ENCODE measurements at places on chromosomes 1 and 21.

GRCh38 chr1:14363036-14363590, 235.4 kb upstream of the KAZN start:
- DNase-seq = no peak

GRCh38 chr1:77624102-77624501, 58.4 kb downstream of the ZZZ3 start:
- DNase-seq = no peak

DNA sequence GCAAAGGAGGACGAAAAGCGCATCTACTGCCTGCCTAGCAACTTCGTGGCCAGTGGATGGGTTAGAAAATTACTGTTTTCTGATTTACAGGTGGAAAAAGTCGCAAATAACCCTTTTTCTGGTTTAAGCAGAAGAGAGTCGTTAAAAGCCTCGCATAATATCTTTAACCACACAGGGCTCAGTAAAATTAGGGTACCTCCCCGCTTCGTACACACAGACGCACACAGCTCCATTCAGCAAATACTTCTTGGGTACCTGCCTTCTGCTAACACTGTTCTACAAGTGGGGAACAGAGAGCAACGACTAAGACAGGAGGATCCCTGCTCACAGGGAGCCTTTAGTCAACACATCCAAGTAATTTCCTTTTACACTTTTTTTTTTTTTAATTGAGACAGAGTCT, 704 bp downstream of the ALG6 start:
- no peak for DNase-seq

DNA sequence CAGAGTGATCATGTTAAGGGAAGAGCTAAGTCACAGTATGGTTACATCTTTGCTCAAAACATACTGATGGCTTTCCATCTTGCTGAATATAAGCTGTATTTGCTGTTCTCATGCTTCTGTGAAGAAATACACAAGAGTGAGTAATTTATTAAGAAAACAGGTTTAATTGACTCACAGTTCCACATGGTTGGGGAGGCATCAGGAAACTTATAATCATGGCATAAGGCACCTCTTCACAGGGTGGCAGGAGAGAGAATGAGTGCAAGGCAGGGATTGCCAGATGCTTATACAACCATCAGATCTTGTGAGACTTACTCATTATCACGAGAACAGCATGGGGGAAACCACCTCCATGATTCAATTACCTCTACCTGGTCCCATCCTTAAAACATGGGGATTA, 24.4 kb upstream of the RGS5 start:
- no peak for DNase-seq

DNA sequence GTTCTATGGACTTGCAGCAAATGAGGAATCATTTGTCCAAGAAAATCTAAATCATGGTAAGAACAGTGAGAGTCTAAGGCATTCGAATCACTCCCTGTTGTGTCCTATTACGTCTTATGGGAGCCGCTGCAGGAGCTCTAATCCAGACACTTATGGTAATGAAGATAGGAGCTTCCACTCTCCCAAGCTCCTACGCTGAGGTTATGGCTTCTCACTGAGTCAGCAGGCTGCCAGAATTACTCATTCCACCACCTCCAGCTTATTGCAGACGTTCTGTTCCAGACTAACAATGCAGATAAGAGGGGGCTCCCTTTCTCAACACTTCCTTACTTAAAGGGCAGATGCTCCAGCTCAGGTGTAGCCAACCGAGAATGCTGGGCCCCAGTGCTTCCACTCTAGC, 212.6 kb downstream of the GREM2 start:
- DNase-seq = no peak

DNA sequence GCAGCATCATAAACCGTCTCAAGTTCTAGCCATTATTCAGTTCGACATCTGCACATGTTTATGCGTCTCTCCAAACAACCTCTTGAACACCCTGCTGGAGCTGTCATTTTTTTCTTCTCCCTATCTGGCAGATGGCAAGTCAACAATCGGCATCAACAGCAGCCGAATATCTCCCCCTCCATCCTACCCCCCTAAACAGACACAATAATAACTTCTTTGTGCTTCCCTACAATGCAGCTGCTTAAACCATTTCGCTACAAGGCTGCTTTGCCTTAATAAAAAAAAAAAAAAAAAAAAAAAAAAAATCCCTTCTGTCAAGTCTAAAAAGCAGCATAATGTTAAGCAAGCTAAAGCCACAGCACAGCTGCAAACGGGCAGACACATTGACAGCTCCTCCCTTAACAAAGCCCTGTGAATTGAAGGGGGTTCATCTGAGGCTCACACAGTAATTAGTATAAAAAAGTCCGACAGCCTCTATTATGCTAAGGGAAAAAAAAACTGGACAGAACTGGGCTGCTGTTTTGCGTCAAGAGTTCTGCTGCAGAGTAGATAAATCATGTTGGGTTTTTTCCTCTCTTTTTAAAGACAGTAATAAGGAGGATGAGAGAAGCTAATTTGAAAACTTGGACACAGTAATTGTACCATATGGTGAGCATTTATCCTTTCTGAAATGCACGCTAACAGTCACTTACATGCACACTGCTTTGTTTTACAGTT, 136.4 kb downstream of the AKT3 start:
- no peak for DNase-seq

DNA sequence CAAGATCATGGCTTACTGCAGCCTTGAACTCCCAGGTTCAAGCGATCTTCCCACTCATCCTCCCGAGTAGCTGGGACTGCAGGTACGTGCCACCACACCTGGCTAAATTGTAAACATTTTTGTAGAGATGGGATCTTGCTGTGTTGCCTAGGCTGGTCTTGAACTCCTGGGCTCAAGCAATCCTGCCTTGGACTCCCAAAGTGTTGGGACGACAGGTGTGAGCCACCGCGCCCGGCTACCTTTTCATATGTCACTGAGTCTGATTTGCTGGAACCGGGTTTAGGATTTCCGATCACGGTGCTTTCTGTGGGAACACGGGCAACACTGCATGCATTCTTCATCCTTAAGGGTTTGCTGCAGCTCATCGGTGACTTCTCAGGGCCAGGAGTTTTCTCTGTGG, 32.2 kb upstream of the PCBP3 start:
- DNase-seq = no peak

- DNase-seq = no peak
These were observed 153.8 kb downstream of the NTNG1 start for GRCh38 chr1:107294686-107295085.

DNA sequence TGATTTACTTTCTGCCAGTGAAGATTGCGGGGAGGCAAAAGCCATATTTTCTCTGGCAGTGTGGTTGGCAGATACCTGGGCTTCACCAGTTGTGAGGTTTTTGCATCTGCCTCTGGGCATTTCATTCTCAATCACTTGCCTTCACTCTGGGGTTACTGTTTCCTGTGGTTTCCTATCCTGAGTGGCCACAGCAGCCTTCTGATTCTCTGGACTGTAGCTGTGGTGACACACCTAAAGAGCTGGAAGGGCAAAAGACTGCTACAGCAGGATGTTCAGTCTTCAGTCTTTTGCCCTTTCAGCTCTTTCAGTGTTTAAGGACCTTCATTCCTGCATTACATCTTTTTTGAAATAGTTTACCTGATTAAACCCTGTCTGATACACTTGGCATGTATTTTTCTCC, 50.5 kb upstream of the GPR52 start:
- no peak for DNase-seq

DNA sequence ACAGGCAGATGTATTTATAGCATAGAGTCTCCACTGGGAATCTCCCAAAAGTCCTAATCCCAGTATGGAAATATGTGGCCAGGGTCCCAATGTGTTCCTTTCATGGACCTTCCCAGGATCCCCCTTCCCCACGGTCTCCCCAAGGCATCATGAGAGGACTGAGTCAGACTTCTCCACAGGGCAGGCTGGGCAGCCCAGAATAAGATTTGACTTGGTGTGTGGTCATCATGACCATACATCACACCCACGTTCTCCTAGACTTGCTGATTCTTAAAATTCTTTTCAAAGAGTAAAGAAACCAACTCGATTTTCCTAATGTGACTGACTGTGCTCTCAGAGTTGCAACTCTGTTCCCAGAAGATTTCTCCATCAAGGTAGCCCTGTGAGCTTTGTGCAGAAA, 93.9 kb upstream of the CD34 start:
- no peak for DNase-seq

DNA sequence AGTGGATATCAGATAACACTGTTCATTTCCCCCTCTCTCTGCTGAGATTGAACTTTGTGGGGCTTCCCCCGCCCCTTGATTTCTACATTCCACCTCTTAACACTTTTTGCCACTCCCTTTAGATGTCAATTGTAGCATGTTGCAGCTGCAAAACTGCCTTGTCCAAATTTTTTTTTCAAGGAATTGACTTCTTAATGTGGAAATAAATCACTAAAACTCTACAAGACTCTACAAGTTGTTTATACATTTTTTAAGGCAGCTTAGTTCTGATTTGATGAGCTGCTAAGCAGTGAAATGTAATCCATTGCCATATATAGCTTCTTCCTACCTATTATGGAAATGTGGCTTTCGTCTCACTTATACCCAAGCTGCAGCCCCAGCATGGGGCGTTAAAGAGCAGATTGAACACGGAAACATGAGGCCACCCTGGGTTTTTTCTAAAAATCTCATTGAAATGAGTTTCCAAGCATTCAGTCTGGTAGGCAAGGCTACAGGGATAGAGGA, 132.2 kb downstream of the SYT2 start:
- no peak for DNase-seq

DNA sequence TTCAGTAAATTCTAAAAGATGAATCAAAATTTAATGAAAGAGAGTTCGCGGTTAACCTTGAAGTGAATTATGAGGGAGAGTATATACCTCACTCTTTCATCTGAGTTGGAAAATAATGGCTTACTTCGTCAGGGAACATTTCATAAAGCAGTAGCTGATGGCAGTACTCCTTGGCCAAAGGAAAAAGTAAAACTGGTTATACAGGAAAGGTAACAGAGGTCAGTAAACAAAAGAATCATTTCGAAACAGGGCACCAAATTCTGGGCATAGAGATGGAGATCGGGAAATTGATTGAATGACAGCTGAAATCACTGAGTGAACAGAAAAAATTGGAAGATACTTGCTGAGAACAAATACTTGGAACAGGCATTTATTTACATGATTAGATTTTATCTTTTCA, 199.0 kb downstream of the OLFM3 start:
- DNase-seq = no peak

DNA sequence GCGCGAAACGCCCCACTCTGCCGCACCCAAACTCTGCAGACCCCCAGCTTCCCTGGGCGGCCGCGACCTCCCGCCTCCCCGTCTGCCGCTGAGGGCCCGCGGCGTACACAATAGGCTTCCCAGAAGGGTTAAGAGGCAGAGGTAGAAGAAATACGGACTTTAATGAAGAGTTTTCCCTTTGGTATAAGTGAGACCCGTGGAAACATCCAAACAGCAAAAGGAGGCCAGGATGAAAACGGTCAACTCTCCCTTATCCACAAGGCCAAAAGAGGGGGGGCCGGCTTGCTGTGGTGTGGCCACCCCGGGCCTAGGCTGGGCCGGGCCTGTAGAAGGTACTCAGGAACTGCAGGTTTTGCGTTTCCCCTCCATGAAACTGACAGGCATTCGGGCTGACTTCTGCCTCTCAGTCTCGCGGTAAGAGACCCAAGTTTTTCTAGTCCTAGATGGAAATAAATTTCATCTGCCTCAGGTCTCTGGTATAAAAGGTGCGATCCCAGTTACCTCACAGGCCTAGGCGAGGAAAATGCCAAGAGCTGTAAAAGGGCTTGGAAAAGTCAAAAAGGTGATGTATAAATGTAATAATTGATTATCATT, 671 bp upstream of the PYGO2 start:
- no peak for DNase-seq

DNA sequence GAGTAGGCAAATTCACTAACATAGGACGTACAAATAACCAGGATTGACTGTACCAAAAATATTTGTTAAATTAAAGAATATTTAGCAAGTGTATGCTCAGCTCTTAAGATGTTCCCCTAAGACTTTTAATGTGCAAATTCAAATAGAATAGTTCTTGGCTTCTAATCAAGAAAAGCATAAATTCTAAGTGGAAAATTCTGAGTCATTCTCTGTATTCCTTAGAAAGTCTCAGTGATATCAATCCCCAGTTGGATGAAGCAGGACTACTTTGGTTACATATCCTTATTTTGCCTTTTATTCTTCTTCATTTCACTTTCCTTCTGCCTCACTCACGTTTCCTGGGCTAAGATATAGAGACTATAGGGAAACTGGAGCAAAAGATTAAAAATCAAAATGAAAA, 130.2 kb downstream of the IFI44 start:
- no peak for DNase-seq

DNA sequence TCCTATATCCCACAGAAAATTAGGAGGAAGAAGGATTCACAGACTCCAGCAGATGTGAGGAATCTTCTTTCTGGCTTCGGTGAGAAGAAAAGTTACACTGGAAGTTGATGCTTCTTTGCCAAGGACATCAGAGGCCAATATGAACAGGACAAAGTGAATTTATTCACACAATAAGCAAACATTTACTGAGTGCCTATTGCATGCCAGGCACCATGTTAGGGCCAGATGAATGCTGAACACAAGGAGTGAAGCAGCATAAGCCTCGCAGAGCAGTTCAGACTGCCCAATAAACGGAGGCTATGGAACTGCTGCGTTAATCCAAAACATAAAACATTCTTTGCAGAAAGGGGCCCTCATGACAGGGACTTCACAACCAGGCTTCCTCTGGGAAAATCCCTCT, 114.6 kb downstream of the LMX1A start:
- DNase-seq = no peak

- no peak for DNase-seq
These were observed 6.1 kb downstream of the WNT2B start for GRCh38 chr1:112514901-112515300.

DNA sequence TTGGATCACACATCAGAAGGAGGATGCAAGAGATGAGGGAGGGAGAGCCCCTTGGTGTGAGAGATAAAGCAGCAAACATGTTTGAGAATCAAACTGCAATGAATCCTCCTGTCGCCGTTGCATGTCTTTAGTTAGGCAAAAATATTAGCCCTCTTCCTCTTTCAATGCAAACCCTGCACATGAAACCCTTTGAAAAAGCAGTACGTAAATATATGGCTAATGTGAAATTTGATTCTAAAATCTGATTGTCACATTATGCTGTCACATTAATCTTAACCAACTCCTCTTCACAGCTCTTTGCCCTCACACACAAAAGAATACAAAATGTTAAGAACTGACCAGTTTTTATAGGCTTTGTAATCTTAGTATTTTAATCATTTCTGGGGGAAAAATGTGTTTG, 63.4 kb downstream of the WDR64 start:
- no peak for DNase-seq

DNA sequence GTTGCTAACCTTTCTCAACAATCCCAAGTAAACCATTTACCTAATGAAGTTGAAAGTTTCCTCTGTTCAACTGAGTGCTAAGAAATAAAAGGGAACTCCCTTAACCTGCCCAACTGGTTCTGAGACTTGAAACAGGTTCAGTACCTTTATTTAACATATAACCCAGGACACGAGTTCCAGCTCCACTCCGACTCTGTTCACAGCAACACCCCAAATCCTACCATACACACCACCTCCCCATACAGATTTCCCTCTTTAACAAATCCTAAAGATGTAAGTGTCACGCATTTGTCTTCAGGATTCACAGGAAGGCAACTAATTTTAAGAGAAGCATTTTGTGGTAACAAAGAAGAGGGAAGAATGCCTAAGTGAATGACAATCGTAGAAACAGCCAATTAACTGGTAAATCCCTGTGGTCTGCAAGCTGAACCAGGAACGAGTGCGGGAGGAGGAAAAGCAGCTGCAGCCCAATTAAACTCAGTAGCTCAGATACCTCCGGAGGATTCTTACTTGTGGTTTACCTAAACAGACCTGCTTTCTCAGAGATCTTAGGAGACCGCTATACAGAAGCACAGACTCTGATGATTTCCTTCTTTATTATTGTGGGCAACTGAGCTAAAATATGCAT, 134.5 kb upstream of the MAGI3 start:
- peak; percentile 58 for DNase-seq

Measured in DMS79 (cell line).